Ovary (tissue), 10 donors: ENCODE measurements at places on chromosomes 6 and 20.

- no peak for DNase-seq
Measured at GRCh38 chr6:17899491-17899890, 87.9 kb downstream of the KIF13A start.

GRCh38 chr6:34791701-34792604, at the start of gene BLTP3A:
Gene BLTP3A (plus strand): TSS chr6:34792083. CDS start chr6:34792251, 168 bp downstream.
- peak; percentile 79 for DNase-seq

GRCh38 chr6:45949256-45949655, 66.4 kb downstream of the CLIC5 start:
- DNase-seq: no peak

- peak; percentile 55 for DNase-seq
Measured at GRCh38 chr20:35344354-35344837, 52.2 kb upstream of the FAM83C start.

DNA sequence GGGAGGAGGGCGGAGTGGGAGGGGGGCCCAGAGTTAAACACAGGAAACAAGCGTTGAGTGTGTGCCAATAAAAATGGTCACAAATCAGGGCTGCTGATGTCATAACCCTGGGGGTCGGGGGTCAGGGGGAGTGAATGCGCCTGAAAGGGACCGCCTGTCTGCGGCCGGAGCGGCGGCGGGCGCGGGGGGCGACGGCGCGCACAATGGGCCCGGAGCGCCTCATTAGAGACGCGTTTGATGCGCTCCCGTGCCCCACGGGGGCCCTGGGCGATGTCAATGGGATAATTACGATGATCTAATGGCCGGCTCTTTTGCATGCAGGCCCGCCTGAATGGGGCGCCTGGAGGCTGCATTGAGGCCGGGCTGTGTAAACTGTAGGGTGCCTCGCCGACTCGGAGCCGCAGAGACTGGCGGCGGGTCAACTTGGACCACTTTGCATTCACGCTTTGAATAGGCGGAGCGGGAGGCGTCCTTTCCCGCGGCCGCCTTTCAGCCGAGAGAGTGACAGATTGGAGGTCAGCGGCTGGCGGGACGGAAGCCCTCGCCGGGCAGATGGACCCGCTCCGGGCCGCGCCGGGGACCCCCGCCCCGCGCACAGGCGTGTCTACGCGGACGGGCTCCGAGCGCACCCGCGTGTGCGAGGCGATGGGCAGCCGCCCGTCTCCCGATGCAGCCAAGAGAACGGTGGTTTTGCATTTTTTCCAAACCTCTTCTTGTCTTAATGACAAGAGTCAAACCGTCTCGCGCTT, 296.1 kb downstream of the TFAP2C start:
- DNase-seq: no peak

GRCh38 chr6:32852844-32853540, 512 bp downstream of the TAP1 start:
- peak; percentile 52 for DNase-seq

DNA sequence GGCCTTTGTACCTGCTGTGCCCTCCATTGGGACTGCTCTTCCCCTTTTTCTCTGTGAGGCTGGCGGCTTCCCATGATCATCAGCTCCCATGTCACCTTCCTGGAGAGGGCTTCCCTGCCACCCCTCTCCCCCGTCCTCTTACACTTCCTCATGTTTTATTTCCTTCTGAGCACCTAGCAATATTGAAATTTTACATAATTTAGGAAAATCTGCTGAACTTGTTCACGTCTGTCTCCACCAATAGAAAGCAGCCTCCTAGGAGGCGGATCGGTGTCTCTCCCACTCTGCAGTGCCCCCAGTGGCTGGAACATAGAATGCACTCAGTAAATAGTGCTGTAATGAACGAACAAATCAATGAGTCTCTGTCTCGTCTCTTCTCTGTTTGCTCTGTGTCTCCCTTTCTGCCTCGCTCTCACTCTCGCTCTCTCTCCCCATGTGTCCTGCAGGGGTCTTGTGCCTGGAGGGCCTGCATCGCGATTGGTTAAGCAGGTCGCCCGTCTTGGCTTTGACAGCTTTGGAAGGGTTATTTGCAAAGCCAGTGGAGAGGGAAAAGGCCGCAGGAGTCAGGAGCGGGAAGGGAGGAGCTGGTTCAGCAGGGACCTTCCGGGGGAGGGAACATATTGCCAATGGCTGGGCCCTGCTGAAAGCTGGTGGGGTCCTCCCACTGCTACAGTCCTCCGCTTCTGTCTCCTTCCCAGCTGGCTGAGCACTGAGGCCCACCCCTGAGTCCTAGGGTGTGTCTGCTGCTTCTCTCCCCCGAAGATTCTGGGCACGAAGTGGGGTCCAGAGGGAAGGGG, 12.1 kb upstream of the OCSTAMP start:
- peak; percentile 59 for DNase-seq

GRCh38 chr6:42693725-42694323, 28.6 kb downstream of the PRPH2 start:
- DNase-seq: no peak

GRCh38 chr6:90421666-90422065, 125.0 kb upstream of the BACH2 start:
- DNase-seq: no peak

- DNase-seq: no peak
Measured at GRCh38 chr20:38935285-38935684, 9.1 kb downstream of the FAM83D start.

DNA sequence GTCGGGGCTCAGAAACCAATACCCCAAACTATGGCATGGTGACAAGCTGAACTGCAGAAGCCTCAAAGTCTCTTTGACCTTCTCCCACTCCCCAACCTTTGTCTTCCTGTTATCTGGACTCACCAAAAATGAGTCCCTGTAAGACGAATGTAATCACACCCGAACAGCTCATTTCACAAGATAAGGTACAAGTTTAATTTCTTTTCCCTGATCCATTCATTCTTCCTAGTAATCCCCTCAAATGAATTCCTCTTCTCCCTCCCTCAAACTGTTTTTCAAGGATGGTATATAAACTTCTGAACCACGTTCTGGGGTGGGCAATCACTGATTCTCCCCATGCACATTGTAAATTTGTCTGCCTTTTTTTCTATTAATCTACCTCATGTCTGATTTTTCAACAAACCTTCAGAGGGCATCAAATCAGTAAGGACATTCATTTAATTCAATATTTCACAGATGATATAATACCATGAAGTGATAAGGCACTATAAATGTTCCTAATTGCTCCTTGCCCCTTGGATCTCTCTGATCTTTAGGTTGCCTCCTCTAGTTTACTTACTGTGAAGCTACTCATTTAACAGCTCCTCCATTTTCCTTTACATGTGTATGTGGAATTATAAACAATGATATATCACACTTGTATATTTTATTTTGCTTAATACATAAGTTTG, 77.2 kb downstream of the OR2B2 start:
- no peak for DNase-seq

DNA sequence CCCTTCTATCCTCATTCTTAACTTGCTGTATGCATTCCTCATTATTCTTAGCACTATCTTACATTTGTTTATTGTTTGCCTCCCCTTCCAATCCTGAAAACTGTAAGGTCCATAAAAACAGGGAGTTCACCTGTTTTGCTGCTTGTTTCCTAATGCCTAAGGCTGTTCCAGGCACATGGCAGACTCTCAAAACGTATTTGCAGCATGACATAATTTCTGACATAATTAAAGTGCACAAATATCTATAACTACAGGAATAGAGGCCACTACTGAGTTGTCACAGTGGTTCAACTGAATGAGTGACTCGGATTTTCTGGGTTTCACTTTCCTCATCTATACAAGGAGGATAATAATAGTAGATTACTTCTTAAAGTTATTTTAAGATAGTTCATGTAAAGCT, 83.0 kb downstream of the HFE start:
- no peak for DNase-seq

GRCh38 chr6:142887517-142887916, 57.5 kb downstream of the HIVEP2 start:
- DNase-seq: no peak

DNA sequence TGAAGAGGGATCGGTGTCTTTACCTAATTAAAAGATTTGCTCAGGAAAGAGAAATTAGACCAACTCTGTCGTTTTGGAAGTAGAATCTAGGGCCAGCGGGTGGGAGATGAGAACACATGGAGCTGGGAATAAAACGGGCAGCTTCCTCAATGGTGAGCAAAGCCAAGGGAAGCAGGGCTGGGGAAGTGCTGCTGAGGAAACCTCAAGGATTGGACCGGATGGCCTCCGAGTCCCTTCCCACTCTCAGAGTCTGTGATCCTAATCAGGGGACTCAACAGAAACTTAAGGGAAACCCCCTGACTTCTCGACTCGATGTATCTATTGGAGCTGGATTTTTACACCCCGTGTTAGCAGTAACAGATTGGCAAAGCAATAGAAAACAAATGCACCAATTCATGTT, 10.8 kb downstream of the GCNT2 start:
- DNase-seq: no peak

DNA sequence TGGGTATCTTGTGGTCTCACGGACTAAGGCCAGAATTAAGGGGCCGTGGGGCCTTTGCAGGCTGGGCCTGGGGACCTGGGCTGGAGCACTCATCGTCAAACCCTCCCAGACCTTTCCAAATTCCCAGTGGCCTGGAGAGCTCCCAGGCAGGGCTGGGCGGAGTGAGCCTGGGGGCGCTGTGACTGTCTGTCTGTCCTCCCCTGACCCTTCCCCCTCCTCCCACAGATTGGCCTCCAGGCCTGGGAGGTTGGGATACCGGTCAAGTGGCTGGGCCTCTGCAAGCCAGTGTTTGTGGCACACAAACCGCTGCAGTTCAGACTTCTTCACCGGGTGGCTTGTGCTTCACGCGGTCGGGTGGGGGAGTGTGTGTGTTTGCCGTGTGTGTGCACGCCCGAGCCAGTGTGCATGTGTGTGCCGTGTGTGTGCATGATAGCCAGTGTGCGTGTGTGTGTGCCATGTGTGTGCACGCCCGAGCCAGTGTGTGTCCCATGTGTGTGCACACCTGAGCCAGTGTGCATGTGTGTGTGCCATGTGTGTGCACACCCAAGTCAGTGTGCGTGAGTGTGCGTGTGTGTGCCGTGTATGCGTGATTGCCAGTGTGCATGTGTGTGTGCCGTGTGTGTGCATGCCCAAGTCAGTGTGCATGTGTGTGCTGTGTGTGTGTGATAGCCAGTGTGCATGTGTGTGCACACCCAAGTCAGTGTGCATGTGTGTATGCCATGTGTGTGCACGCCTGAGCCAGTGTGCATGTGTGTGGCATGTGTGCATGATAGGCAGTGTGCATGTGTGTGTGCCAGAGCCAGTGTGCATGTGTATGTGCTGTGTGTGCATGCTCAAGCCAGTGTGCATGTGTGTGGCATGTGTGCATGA, 6.3 kb downstream of the RBBP8NL start:
- no peak for DNase-seq

GRCh38 chr6:126657561-126658175, 317.8 kb downstream of the CENPW start:
- no peak for DNase-seq

DNA sequence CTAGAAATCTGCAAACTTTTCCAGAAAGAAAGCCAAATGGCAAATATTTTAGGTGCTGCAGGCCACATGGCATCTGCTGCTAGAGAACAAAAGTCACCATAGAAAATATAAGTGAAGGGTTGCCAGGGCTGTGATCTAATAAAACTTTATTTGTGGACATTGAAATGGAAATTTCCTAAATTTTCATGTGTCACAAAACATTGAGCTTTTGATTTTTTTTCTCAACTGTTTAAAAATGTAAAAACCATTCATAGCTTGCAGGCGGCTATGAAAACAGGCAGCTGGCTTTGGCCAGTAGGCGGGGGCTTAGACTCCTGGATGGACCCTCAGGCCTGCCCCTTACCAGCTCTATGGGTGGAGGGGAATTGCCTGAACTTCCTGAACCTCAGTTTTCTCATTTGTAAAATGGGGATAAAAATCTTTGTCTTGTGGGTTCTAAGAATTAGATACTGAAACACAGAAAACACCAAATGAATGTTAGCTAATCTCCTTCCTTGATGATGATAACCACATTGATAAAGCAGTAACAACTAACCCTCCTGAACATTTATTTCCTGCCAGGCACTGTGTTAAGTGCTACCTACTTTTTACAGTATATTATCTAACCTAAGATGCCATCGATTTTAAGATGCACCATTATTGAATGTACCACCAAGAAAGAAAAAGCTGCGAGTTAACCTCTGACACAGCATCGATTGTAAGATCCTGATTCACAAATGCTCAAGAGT, 85.5 kb downstream of the SLC22A23 start:
- no peak for DNase-seq

- DNase-seq: no peak
Measured at GRCh38 chr6:16430391-16431089, 192.2 kb downstream of the GMPR start.

DNA sequence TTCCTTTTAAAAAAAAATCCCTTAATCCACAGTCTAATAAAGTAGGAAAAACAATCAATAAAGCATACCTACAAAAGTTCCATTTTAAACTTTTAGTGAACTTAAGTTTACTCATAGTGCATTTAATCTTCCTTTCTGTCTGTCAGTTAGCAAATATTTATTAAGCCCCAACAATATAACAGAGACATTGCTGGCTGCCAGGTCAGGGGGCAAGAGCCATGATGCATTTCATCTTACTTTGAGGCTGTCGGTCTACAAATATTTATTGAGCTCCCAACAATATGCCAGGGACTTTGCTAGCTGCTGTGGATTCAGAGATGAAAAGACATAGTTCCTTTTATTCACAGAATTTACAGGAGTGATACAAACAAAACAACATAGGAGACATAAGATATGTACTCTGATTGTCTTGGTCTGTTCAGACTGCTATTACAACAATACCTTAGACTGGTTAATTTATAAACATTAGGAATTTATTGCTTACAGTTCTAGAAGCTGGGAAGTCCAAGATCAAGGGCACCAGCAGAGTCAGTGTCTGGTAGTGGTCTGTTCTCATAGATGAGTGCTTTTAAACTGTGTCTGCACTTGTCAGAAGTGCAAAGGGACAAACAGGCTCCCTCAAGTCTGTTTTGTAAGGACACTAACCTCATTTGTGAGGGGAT, 118.6 kb downstream of the PLCB1 start:
- no peak for DNase-seq

GRCh38 chr6:1485678-1486077, 96.3 kb downstream of the FOXF2 start:
- DNase-seq: no peak
